ENCODE measurements at places on chromosomes 13 and 19.

DNA sequence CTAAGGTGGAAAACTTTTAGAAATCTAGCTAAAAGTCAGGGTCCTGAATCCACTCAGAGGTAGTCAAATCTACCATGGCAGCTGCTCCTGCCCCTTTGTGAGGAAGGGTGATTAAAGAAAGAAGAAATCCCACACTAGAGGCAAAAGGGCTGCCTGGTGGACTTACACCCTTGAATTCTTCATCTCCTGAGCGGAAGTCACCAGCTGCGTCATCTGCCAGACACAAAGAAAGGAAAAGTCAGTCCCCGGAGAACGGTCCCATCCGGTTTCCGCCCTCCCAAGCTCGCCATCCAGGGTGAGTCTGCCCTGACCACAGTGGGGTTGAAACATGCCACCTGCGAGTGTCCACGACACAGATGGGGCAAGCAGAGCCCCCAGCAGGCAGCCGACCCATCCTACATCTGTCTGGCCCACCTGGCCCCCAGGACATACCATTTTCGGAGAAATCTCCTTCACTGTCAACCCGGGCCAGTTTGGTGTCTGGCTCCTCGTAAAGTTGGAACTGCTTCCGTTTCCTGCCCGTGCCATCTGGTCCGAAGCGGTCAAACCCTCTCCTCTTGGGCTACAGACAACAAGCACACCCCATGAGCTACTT is 7.7 kb downstream of the AKAP8 start:
- no peak for DNase-seq

GRCh38 chr13:110723598-110723997 is 10.1 kb downstream of the ING1 start:
- no peak for DNase-seq

DNA sequence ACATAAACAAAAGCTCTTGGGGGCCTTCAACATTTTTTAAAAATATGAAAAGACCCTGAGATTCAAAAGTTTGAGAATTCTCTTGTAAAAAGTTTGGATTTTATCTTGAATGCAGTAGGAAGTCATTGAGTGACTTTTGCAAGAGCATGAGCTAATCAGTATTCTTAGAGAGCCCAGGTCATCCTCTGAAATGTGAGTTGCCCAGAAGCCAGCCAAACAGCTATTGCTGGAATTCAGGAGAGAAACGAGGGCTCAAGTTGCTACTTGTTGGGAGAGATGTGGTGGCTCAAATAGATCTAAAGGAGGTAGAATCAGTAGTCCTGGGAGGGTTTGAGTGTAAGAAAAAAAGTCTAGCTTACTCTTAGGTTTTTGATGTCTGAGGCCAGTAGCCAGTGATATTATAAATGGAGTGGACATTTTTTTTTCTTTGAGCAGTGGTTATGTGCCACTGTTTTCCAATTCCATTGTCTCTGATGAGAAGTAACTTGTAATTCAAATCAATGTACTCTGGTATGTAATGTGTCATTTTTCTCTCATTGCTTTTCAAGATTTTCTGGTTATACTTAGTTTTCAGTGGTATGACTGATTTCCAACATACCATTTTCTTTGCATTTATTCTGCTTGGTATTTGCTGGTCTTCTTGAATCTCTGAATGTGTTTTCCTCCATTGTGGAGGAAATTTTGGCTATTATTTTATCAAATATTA is 30.7 kb downstream of the LMO7 start:
- DNase-seq = no peak

- DNase-seq = peak; percentile 85
Observed at GRCh38 chr19:1248786-1249297, 459 bp downstream of the MIDN start.

DNA sequence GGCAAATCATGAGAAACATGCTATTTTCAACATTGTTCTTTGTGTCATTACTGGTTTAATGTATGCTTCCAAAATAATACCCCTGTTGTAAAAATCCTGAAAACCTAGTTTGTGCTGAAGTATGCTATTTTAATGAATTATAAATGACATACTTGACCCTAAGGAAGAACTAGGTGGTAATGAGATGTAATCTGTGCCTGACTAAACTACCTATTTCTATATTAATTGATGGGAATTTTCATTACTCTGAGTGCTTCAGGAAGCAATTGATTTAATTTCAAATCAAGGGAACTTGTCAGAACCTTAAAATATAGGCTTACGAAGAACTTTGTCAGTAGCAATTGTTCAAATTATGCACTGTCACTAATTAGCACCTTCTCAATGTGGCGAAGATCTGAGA is 1005.6 kb upstream of the SLC10A2 start:
- DNase-seq = no peak

DNA sequence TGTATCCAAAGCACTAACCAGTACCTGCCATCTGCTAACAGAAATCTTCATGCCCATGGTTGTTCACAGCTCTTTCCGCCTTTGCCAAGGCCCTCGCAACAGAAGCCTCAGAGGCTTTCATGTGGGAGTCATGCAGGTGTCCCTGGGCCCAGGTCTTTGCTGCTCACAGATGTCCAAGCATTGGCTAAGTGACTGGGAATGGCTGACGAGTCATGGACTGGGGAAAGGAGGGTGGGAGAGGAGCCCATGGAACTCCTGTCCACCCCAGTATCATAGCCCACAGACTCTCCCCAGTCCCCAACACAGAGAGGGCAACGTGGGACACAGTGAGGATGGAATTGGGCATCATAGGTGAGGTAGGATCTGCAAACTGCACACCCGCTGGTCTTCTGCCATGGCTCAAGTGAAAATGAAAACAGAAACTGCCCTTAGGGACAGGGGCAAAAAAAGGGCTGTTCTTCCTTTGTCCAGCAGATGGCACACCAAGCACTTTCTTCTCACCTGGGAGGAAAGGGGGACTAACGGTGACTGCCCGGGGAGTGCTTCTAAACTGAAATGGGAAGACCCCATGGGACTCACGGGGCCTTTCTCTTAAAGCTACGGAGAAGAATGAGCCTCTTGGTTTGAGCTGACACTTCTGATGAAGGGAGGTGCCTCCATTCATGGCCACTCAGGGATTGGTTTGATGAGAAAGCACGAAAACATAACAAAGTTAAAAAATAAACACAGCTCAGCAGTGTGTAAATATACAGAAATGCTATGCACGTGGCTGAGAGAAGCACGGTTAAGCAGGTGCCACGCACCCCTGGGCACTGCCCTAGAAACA is 11.1 kb upstream of the DHRS12 start:
- peak; percentile 41 for DNase-seq

- DNase-seq = no peak
Observed at GRCh38 chr19:31761281-31761913, 412.2 kb upstream of the TSHZ3 start.
